Cerebellar nuclear complex (tissue), 1 donor: ENCODE measurements at places on chromosomes 16 and 17.

DNA sequence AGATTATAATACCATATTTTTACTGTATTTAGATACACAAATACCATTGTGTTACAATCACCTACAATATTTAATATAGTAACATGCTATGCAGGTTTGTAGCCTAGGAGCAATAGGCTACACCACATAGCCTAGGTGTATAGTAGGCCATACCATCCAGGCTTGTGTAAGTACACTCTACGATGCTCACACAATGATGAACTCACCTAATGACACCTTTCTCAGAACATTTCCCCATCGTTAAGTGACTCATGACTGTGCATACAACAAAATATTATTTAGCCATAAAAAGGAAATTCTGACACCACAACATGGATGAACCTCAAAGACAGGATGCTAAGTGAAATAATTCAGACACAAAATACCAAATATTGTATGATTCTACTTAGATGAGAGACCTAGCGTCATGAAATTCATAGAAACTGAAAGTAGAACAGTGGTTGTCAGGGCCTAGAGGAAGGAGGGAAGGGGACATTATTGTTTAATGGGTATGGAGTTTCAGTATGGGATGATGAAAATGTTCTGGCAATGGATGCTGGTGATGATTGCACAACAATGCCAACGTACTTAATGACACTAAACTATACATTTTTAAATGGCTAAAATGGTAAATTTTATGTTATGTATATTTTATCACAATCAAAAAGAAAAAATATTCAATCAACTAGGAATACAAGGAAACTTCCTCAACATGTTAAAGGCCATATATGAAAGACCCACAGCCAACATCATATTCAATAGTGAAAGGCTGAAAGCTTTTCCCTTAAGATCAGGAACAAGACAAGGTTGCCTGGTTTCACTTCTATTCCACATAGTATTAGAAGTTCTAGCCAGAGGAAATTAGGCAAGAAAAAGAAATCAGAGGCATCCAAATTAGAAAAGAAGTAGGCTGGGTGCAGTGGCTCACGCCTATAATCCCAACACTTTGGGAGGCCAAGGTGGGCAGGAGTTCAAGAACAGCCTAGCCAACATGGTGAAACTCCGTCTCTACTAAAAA lies 5.9 kb upstream of the C16orf87 start:
- DNase-seq = no peak

GRCh38 chr16:85301231-85301630 lies 189.0 kb upstream of the CIBAR2 start:
- no peak for DNase-seq

DNA sequence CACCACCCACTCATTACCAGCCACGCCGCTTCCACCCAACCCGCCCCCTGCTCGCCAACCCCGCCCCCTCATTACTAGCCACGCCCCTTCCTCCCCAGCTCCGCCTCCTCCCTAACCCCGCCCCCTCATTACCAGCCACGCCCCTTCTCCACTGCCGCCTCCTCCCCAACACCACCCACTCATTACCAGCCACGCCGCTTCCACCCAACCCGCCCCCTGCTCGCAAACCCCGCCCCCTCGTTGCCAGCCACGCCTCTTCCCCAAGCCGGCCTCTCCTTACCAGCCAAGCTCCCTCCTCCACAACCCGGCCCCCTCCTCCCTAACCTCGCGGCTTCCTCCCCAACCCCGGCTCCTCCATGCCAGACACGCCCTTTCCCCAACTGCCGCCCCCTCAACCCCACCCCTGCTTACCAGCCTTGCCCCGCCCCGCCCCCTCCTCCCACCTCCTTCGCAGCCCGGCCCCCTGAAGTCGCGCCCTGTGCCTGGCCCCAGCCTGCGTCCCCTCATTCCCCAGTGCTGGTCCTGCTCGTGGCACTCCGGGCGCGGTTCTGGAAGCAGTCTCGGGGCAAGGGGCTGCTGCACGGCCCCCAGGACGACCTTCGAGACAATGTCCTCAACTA lies 7.3 kb downstream of the SLC22A31 start:
- DNase-seq = no peak

GRCh38 chr16:49883076-49884014 lies 27.4 kb upstream of the ZNF423 start:
- no peak for DNase-seq

GRCh38 chr17:37294888-37295287 lies 80.9 kb upstream of the C17orf78 start:
- DNase-seq = no peak

DNA sequence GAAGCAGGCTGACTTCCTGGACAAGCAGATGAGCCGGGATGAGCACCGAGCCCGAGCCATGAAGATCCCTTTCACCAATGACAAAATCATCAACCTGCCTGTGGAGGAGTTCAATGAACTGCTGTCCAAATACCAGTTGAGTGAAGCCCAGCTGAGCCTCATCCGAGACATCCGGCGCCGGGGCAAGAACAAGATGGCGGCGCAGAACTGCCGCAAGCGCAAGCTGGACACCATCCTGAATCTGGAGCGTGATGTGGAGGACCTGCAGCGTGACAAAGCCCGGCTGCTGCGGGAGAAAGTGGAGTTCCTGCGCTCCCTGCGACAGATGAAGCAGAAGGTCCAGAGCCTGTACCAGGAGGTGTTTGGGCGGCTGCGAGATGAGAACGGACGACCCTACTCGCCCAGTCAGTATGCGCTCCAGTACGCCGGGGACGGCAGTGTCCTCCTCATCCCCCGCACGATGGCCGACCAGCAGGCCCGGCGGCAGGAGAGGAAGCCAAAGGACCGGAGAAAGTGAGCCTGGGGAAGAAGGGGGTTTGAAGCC lies 11.0 kb downstream of the NFE2L1 start:
- no peak for DNase-seq

- DNase-seq = no peak
Observed at GRCh38 chr17:37698911-37699255, 46.0 kb downstream of the HNF1B start.

DNA sequence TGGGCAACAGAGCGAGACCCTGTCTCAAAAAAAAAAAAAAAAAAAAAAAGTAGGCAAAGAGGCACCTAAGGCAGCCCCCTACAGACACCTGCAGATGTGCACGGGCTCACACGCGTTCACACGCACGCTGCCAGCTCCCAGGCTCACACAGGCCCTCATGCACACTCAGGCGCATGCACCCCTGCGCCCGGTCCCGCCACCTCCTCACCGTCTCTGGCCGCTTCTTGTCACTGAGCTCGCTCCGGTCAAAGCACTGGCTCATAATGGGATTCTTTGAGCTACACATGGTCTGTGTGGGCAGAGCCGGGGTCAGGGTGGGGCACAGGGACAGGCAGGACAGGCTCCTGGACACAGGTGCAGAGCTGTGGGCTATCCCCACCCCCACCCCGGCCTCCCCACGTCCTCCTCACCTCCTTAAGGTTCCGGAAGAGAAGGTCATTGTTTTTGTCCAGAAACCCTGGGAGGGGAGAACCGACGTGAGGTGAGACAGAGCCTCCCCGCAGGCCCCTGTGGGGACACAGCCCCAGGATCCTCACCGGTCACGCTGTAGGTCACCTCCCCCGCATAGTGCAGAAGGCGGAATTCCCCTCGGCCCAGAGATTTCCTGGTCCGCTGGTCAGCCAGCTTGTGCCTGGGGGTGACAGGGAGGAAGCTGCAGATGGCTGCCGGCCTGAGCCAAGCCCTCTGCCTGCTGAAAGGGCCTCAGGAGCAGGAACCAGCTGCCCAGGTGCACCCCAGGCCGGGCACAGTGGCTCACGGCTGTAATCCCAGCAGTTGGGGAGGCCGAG lies 17.9 kb downstream of the MYO1C start:
- no peak for DNase-seq

- DNase-seq = no peak
Observed at GRCh38 chr16:89154390-89155183, 17.0 kb upstream of the CDH15 start.

DNA sequence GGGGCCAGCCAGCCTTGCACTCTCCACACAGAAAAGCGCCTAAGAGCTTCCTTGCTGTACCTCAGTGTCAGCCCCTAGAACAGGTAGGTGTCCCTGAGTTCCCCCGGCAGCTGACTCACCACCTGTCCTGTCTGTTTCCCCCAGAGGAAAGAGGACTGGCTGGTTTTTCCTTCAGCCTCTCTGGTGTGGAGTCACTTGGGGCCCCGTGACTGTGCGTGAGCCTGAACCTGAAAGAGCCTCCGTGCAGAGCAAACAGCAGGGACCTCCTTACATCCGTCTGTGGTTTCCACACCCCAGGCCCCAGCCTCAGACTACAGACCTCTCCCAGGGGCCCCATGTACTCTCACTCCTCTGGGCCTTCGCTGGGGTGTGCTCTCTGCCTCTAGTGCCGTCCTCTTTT lies 87.8 kb downstream of the GNAO1 start:
- no peak for DNase-seq

- no peak for DNase-seq
Observed at GRCh38 chr17:50920891-50921586, 54.9 kb upstream of the TOB1 start.

DNA sequence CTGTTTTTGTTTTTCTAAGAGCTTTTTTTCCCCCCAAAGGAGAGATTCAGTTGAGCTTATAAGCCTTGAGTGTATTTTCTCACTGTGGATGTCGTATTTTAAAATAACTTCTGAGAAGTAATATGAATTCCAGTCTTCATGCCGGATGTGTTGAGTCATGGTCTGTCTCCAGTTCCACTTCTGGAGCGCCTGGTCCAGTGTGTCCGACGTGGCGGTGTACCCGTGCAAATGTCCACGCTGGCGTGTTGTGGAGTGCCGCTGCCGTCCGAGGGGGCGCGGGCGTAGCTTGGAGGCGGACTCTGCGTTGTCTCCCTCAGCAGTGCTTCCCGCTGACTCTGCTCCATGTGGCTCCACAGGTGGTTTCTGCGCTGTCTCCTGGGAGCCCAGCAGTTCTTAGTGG lies 60.9 kb upstream of the ZNF750 start:
- DNase-seq = no peak

- no peak for DNase-seq
Observed at GRCh38 chr16:351804-352520, 561 bp downstream of the AXIN1 start.

DNA sequence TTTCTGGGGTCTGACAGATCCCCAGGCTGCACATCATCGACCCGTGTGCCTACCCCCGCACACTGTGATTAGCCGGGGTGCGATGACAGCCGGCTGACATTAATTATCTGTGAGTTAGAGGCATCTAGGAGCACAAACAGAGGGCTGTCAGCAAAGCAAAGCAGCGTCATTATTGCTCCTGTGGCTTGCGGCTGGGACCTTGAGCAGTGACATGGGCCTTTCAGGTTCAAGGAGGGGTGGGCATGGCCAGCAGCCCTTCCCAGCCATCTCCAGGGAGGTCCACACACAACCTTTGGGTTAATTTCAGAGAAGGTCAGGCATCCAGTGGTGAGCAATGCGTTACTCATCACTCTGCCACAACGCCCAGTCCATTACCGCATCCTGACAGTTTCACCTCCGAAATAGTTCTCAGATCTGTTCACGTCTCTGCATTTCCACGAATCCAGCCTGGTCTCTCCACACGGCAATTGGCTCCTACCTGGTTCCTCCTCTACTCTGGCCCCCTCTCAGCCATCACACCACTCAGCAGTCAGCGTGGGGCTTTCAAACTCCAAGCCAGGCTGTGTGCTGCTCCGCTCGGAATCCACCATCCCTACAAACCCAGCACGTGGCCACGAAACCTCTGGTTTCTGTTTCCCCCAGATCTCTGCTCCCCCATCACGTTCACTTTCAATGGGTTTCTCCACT lies 249.7 kb upstream of the C16orf82 start:
- no peak for DNase-seq

- no peak for DNase-seq
Observed at GRCh38 chr17:75341784-75342486, 52.7 kb upstream of the SLC25A19 start.
